Suppressor macrophage treated with lipopolysaccharide for 4 hours (primary cell): ENCODE measurements at places on chromosomes 12 and 14.

- DNase-seq, result peak; percentile 44
These were observed 60.4 kb upstream of the MANSC4 start for GRCh38 chr12:27840229-27840999.

DNA sequence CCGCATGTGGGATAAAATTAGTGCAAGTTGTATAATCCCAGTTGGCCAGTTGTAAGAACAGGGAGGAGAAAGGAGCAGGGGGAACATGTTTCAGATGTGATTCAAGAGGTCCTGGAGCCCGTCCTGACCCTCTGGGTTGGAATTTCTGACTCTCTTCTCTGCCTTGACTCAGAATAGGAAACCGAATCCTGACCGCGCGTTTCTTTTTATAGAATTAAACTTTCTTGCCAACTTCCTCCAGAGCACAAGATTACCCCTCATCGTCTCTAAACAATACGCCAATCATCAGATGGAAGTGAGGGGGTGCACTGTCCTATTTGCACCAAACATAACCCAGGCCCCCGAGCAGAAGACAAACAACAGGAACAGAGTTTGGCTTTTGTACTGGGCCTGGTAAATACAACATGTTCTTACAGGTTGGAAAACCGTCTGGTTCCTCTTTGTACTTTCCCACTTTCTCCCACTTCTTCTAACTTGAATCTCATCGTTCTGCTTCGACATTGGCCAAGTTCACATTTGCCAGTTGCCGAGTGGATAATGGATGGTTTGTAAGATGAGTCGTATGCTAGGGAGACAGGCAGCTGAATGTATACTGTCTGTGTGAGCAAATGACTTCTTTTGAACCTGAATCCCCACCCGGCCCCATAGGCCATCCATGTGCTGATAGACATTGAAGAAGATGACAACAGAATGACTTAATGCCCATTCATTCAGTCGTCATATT is 42.6 kb upstream of the MED13L start:
- peak; percentile 87 for DNase-seq

- no peak for DNase-seq
These were observed 3.8 kb downstream of the CCDC88C start for GRCh38 chr14:91413547-91414474.

DNA sequence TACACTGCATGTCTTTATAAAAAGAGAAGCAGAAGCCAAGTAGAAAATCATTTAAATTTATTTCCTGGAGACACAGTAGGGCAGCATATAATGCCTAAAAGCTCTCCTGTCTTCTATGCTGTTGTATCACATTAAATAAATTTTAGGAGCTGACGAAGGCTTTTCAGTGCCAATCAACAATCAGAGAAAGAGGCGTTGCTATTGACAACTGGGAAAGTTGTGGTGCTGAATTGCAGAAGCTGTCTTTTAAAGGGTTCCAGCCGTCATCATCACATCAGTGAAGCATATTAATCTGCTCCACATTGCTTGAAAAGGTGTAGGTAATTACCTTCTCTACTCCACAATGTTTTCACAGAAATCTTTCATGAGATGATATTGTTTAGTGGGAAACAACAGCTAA is 103.9 kb downstream of the FSCB start:
- DNase-seq, result no peak

- DNase-seq, result no peak
These were observed 68.7 kb downstream of the STON2 start for GRCh38 chr14:81331229-81332021.

DNA sequence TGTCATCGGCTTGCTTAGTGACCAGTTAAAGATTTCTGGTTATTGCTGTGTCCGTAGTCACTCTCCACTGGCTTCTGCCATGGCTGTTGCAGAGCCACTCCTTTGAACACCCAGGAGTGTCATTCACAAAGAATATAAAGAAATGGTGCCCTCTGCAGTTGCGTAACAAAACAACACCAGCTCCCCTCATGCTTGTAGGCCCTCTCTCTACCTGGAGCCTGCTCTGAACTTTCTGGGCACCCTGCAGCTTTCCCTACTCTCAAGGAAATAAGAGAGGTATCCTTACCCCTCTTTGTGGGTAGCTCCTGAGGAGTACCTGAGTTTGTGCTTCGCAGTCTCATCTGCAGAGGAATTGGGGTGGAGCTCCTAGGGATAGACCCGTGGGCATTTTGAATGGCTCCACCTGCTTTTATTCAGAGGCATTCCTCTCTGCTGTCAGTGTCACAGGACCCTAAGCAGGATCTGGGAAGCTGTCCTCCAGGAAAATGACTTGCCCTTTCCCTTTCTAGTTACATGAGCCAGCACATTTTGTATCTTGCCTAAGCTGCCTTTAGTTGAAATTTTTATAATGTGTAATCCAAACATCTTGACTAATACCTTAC is 97.2 kb upstream of the TMEM260 start:
- DNase-seq, result no peak

- peak; percentile 96 for DNase-seq
These were observed 1.2 kb downstream of the YBX3 start for GRCh38 chr12:10721651-10722501.

DNA sequence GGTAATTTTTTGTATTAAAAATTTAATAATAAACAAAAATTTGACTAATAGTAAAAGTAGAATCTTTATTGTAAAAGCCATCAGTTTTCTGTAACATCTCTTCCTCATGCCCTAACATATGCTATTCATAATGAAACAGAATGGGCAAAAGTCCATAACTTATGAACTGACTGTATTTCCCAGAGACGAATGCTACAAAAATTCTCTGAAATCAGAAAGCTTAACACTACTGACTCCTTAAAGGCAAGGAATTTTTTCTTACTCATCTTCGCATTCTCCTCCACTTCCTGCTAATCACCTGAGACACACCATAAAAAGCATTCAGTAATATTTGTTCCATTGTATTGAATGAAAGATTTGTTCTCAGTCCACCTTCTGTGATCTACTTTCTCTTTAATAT is 17.6 kb downstream of the MON2 start:
- no peak for DNase-seq

DNA sequence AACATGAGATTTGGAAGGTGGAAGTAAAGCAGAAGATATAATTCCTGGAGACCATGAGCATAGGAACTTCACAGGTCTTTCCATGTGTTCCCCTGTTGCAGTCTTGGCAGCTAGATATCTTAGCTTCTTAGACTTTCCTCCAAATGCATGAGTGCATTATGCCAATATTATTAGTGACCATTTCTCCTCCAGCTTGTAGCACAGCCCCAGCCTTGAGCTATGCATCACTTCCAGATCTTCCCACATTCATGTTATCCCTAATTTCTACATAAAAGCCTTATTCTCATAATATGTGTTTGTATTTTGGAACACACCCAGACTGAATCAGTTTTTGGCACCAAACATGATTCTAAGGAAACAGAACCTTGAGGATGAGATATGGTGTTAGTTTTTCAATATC is 11.0 kb downstream of the CLEC2B start:
- DNase-seq, result no peak

DNA sequence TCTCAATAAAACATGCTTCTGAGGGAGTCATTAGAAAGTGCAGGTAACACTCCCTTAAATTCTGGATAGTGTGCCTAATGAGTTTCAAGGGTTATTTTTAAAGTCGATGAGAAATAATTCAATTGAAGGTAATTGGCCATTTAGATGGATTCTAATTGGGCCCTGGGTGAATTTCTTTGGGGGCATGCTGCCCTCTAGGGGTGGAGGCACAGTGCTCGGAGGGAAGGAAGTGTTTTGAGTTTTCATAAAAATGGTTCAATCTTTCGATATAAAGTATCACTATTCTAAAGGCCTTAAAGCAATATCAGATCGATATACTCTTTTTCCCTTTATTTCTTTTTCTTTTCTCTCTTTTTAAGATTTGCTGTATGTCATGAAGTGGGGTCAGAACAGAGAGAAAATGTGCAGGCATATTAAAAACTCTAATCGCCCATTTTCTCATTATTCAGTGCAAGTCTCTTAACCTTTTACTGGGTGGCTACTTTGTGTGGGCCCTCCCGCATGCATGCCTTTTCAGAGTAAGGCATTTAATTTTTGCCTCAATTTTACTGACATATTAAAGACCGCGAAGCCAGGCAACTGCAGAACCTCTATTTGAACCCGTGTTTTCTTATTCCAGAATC is 25.5 kb downstream of the NKX2-8 start:
- peak; percentile 36 for DNase-seq

- DNase-seq, result peak; percentile 2
These were observed 70.2 kb upstream of the TCL1A start for GRCh38 chr14:95784137-95784536.

- no peak for DNase-seq
These were observed 98.7 kb downstream of the PHETA1 start for GRCh38 chr12:111270239-111270638.

GRCh38 chr12:53977596-53978445 is 3.1 kb upstream of the HOTAIR start:
- no peak for DNase-seq

DNA sequence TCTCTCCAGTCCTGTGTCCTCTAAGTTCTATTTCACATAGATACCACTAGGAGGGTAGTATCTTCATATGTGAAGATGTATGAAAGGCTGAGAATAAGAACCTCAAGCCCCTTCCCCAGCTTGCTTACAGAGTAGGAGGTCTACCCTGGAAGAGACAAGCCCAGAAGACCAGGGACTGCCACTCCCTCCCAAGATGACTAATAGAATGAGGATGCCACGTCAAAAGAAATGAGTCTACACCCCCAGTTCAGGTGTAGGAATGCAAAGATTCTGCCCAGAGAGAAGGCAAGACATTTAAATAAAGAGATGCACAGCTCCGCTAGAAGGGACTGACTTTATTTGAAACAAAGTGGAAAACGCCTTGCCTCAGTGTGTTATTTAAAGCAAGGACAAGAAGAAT is 1006.0 kb upstream of the USP15 start:
- DNase-seq, result no peak

- no peak for DNase-seq
These were observed 345.6 kb downstream of the PAWR start for GRCh38 chr12:79344855-79345847.

DNA sequence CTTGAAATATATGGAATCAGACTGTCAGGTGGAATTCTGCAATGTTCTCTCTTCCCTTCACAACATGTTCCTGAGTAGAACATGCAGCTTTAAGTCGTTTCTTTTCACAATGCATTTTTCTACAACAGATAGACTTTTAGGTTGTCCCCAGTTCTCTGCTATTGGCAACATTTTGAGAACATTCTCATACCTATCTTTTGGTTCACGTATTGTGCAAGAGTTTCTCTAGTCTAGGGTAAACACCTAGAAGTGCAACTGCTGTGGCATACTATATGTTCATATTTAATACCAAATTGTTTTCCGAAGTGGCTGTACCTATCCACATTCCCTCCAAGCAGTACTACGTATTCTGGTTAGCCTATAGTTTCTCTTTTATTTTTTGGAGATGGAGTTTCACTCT is 32.1 kb downstream of the PPTC7 start:
- no peak for DNase-seq

- peak; percentile 49 for DNase-seq
These were observed at the start of gene CACNA2D4 for GRCh38 chr12:1918081-1918883. Gene CACNA2D4, minus strand, starts transcription at chr12:1918652. Its CDS starts 179 bp downstream, at chr12:1918473.

GRCh38 chr12:59629890-59630289 is 34.1 kb downstream of the SLC16A7 start:
- DNase-seq, result no peak

DNA sequence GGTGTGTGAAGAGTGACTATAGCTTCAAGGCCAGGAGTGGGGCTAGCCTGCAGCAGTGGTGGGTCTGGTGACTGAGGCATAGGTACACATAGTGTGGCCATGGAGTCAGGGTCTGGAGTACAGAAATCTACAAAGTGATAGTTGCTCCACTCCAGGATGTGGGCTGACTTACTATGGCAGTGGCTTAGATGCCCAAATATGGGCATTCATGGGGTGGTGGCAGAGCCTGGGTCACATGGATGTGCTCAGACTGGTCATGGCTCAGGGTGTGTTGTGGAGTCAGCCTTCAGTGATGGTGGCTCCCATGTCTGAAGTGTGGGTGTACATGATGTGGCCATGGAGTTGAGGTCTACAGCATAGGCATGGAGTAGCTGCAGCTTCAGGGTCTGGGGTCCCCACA is 27.3 kb downstream of the CLEC6A start:
- DNase-seq, result no peak

DNA sequence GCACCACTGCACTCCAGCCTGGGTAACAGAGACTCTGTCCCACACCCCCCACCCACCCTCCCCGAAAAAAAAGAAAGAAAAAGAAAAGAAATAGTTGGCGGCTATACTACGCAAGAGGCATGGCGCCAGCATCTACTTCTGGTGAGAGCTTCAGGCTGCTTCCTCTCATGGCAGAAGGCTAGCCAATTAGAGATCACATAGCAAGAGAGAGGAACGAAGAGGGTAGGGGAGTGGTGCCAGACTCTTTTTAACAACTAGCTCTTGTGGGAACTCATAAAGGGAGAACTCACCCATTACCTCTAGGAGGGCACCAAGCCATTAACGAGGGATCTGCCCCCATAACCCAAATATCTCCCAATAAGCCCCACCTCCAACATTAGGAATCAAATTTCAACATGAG is 6.2 kb downstream of the DENND5B start:
- DNase-seq, result no peak

DNA sequence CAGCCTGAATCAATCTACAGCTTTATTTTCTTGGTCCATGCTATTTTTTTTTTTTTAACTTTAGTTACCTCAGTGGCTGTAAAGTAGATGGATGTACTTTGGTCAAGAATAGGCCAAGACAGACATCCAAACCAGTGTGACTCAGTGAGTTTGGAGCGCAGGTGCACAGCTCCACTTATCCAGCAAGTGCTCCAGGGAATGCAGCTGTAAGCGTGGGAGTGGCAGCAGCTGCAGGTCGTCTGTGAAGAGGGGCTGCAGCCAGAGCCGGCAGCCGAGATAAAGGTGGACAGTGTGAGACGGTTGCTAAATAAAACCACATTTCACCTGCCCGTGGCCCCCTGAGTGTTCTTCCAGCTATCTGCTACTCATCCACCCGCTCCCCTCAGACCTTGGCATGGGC is 1018.7 kb downstream of the AACS start:
- no peak for DNase-seq

- no peak for DNase-seq
These were observed 2.8 kb downstream of the GPR19 start for GRCh38 chr12:12693111-12693671.

DNA sequence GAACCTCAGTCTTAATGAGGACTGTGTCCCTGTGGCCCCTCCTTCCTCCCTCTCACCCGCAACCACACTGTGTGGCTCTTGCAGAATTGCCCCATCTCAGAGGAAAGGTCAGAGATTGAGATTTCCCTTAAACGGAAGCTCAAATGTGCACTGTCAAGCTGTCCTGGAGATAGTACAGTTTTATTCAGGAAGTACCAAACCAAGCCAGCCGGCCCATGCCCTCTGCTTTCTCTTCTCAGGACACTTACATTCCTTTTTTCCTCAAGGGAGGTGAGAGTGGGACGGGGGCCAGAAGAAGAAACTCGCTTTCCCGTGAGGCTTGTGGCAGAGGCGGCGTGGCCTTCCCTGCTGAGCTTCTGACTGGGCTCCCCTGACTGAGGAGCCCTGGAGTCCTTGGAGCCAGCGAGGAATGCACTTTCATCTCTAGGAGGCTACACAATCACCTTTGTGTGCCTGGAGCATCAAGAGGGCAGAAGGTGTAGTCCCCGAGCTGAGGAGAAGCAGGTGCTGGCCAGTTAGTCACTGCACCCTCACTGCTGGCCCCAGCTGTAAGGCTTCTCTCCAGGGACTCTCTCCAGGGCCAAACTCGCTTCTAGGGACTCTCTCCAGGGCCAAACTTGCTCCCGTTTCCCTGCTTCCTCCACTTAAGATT is 24.1 kb upstream of the ATP2A2 start:
- DNase-seq, result peak; percentile 91

GRCh38 chr14:24964048-24964447 is 85.9 kb downstream of the STXBP6 start:
- DNase-seq, result no peak
